ENCODE measurements at places on chromosomes 5 and 9. TPM values are rescaled to one million over a fixed set of nuclear protein-coding genes. Genes with fewer than 3 reads are reported as not detected.
A peak's percentile ranks its signal among the peaks of the same experiment; 100 is the strongest.

- H3K27ac ChIP-seq: no peak overlapping the region
- no peaks in the 10 kb centered on the region for H3K4me1 ChIP-seq
- peak; percentile 15 for DNase-seq
- peaks cover 4% of the 10 kb centered on the region for H3K36me3 ChIP-seq
Measured at GRCh38 chr9:100011062-100011681, 87.6 kb downstream of the ERP44 start.

GRCh38 chr5:158450751-158451171 lies 591.8 kb upstream of the CLINT1 start:
- H3K4me3 ChIP-seq: no peak overlapping the region
- H3K27me3 ChIP-seq: no peaks in the 10 kb centered on the region
- H3K4me1 ChIP-seq: peaks cover 34% of the 10 kb centered on the region
- H3K27ac ChIP-seq: peak overlapping the region; percentile 88
- DNase-seq: peak; percentile 56
- H3K36me3 ChIP-seq: no peaks in the 10 kb centered on the region

- no peaks in the 10 kb centered on the region for H3K27me3 ChIP-seq
- no peaks in the 10 kb centered on the region for H3K36me3 ChIP-seq
- H3K4me3 ChIP-seq: no peak overlapping the region
- peak; percentile 59 for DNase-seq
- H3K27ac ChIP-seq: no peak overlapping the region
Measured at GRCh38 chr9:74284581-74285450, 212.3 kb upstream of the RORB start.

- DNase-seq: peak; percentile 61
- no peaks in the 10 kb centered on the region for H3K36me3 ChIP-seq
- H3K4me3 ChIP-seq: no peak overlapping the region
- H3K27me3 ChIP-seq: no peaks in the 10 kb centered on the region
Measured at GRCh38 chr5:170603578-170604565, 100.1 kb downstream of the KCNIP1 start.

- H3K4me1 ChIP-seq: no peaks in the 10 kb centered on the region
- H3K4me3 ChIP-seq: no peak overlapping the region
- DNase-seq: peak; percentile 86
- no peaks in the 10 kb centered on the region for H3K27me3 ChIP-seq
Measured at GRCh38 chr5:124755565-124755964, 9.1 kb upstream of the ZNF608 start.

DNA sequence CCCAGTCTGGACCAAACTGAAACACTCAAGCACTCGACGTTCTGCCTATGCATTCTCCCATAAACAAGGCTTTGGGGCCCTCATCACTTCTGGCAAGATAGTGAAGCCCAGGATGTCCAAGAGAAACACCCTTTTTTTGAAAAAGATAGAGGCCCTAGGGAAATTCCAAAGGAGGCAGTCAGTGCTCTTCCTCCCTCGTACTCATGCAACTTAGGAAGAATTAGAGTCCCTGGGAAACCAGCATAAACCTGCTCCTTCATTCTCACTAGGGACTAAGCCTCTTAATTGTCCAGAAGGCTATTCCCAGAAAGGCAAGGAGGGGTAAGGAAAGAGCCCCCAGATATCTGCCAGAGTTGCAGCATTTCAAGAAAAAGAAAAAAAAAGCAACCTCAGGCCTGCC lies 7.8 kb upstream of the RUSC2 start:
- no peaks in the 10 kb centered on the region for H3K36me3 ChIP-seq
- no peak overlapping the region for H3K27ac ChIP-seq
- peaks cover 2% of the 10 kb centered on the region for H3K27me3 ChIP-seq
- H3K4me3 ChIP-seq: no peak overlapping the region
- no peaks in the 10 kb centered on the region for H3K4me1 ChIP-seq

DNA sequence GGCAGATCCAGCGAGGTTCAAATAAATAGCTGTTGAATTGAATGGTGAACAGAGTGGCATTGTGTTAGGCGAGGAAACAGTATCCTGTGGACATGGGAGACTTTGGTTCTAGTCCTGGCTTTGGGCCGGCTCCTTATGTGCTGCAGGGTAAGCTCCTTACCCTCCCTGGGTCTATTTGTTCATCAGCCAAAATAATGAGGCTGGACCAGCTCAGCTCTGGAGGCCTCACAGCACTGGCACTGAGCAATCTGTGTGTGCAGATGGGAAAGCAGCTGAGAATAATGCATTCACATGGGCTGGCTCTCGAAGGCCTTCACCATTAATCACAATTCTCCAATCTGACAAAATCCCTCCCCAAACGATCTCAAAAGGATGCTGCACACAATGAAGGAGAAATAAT lies 81.9 kb downstream of the APBA1 start:
- H3K36me3 ChIP-seq: no peaks in the 10 kb centered on the region
- H3K4me1 ChIP-seq: peaks cover 15% of the 10 kb centered on the region
- no peak overlapping the region for H3K27ac ChIP-seq
- H3K27me3 ChIP-seq: no peaks in the 10 kb centered on the region
- DNase-seq: no peak

DNA sequence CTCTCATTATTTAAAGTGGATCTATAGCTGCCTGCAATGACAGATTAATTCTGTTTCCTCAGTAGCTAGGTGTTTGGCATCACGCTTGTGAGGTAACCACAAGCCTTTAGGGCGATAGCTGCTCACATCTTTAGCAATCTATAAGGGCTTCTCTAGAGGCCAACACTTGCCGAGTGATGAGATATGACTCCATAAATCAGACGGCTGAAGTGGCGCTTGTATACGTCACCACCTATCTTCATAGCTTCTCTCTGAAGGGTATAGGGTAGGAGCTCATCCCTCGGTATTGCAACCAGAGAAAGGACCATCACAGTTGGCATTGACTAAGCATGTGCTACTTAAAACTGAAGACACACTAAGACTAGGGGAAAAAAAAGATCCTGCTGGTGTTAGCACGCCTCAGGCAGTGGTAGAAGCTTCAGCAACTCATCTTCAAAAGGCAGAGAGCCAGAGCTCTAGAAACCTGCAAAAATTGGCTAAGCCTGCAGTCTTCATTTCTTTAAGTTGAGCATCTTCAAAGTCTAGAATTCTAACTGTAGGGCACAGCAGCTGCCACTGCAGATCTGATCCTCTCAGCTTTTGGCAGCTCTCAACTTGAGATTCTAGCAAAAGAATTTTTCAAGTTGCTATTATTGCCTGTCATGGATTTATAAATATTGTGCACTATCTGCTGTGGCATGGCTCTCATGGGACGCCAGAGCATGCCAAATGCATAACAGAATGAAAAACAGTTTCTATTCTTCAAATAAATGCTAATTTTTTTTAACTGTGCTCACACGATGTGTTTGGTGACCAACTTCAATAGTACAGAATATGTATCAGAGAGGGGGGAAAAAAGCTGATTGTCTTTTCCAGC lies 37.5 kb downstream of the PSMB7 start:
- DNase-seq: no peak
- H3K27me3 ChIP-seq: no peaks in the 10 kb centered on the region
- H3K27ac ChIP-seq: no peak overlapping the region
- no peak overlapping the region for H3K4me3 ChIP-seq
- H3K36me3 ChIP-seq: peaks cover 17% of the 10 kb centered on the region

GRCh38 chr5:127957701-127958239 lies 125.8 kb upstream of the SLC12A2 start:
- no peaks in the 10 kb centered on the region for H3K27me3 ChIP-seq
- no peak for DNase-seq
- H3K27ac ChIP-seq: no peak overlapping the region
- no peak overlapping the region for H3K4me3 ChIP-seq
- no peaks in the 10 kb centered on the region for H3K36me3 ChIP-seq
- H3K4me1 ChIP-seq: peaks cover 9% of the 10 kb centered on the region

GRCh38 chr9:90774682-90775081 lies 26.9 kb upstream of the SYK start:
- H3K36me3 ChIP-seq: no peaks in the 10 kb centered on the region
- peaks cover 2% of the 10 kb centered on the region for H3K27me3 ChIP-seq
- H3K4me1 ChIP-seq: no peaks in the 10 kb centered on the region
- H3K4me3 ChIP-seq: no peak overlapping the region
- no peak overlapping the region for H3K27ac ChIP-seq

- no peaks in the 10 kb centered on the region for H3K27me3 ChIP-seq
- H3K4me1 ChIP-seq: peaks cover 2% of the 10 kb centered on the region
- peaks cover 3% of the 10 kb centered on the region for H3K36me3 ChIP-seq
- no peak for DNase-seq
Measured at GRCh38 chr9:123562844-123563346, 206.9 kb downstream of the CRB2 start.

DNA sequence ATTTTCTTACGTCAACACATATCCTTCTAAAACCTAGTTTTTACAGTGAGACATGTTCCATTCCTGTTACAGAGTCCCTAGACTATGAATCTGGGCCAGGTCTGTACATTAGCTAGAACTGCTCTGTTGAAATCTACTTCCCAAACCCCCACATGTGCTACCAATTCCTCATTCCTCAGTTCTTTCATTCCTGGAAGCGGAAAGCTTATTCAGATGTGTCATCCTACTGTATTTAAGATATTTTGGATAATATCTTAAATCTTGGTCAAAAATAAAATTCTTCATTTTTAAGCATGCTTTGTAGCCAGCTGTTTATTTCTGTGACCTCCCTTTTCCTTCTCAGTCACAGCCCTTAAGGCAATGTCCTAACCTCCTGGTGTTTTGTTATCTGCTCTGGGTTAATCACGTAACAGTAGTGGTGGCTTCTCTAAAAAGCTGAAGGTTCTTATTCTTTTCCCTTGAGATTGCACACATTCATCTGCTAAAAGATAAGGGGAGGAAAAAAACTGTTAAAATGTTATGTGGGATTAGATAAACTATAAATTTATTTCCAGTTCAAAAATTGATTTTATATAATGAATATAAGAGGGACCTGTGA lies 35.6 kb downstream of the GLRX start:
- no peaks in the 10 kb centered on the region for H3K4me1 ChIP-seq
- H3K27ac ChIP-seq: no peak overlapping the region
- no peak for DNase-seq
- H3K36me3 ChIP-seq: peaks cover 42% of the 10 kb centered on the region
- no peaks in the 10 kb centered on the region for H3K27me3 ChIP-seq

DNA sequence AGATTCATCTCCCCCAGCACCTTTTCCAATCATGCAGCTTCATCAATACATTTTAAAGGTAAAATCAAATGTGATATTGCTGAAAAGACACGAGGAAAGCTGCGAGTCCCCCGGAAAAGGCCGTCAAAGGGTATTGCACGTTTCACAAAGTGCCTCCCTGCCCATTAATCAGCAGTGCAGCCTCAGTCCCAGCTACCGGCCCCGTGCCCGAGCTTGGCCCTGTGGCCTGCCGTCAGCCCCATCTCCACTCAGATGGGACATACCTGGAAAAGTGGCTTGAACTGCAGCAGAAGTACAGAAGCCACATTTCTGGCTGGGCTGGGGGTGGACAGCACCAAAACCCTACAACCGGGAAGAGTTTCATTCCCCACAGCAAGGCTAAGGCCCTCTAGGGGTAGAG lies 39.9 kb upstream of the EQTN start:
- H3K27me3 ChIP-seq: no peaks in the 10 kb centered on the region
- no peak overlapping the region for H3K27ac ChIP-seq
- no peak for DNase-seq
- no peak overlapping the region for H3K4me3 ChIP-seq
- no peaks in the 10 kb centered on the region for H3K36me3 ChIP-seq

- no peaks in the 10 kb centered on the region for H3K27me3 ChIP-seq
- no peak overlapping the region for H3K4me3 ChIP-seq
- H3K4me1 ChIP-seq: no peaks in the 10 kb centered on the region
- DNase-seq: peak; percentile 11
- H3K27ac ChIP-seq: no peak overlapping the region
Measured at GRCh38 chr5:8685704-8686103, 816.8 kb downstream of the MTRR start.

DNA sequence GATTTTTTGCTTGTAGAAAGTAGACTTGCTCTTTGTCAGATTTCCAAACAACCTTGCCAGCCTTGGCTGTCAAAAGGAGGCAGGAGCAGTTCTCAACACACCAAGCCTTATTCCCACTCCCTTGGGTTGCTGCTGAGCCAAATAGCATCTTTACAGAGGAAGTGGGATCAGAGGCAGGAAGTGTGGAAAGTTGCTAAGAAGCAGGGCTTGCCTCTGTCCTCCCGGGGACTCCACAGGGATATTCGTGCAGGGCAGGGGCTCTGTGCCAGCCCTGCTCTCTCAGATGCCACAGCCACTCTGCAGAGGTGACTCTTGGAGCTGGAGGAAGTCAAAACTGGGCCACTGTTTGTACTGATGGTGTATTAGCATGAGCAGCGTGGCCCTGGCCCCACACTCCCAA lies 24.3 kb downstream of the PTPDC1 start:
- H3K27me3 ChIP-seq: no peaks in the 10 kb centered on the region
- H3K4me3 ChIP-seq: no peak overlapping the region
- peaks cover 5% of the 10 kb centered on the region for H3K4me1 ChIP-seq
- DNase-seq: peak; percentile 81

DNA sequence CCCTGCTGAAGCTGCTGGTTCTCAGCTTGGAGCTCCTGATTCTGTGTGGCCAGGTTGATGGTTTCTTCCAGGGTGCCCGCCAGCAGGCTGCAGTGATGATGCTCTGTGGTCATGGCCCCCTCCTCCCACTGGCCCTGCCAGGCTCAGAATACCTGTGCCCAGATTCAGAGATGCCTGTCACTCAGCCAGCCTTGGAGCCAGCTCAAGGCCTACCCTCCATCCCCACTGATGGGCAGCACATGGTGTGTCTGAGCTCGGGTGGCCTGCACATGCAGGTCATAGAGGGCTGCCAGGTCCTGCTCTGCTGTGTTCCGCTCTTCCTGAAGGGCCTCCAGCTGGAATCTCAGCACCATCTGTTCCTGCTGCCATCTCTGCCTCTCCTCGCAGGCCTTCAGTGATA lies 5.4 kb downstream of the SLC35A4 start:
- no peak for DNase-seq
- peaks cover 40% of the 10 kb centered on the region for H3K36me3 ChIP-seq

GRCh38 chr9:114426046-114426948 lies 38.5 kb upstream of the AKNA start:
- no peak for DNase-seq
- H3K27me3 ChIP-seq: no peaks in the 10 kb centered on the region
- H3K4me1 ChIP-seq: peaks cover 2% of the 10 kb centered on the region
- H3K27ac ChIP-seq: no peak overlapping the region

Gene PCDHB9
- 1.3 TPM for total RNA-seq

Gene WDR31
- 1.2 TPM for total RNA-seq

Gene NME5
- 0.44 TPM for total RNA-seq

Gene TMEM252
- 0.09 TPM for total RNA-seq

Gene ENHO
- 3.4 TPM for total RNA-seq

Gene IL5
- not detected for total RNA-seq

Gene DAB2
- total RNA-seq: 79.7 TPM

Gene GPX8
- total RNA-seq: 78.1 TPM

Gene PRRT1B
- total RNA-seq: not detected
